AG08396 (cell line): ENCODE measurements at places on chromosomes 4 and X.

DNA sequence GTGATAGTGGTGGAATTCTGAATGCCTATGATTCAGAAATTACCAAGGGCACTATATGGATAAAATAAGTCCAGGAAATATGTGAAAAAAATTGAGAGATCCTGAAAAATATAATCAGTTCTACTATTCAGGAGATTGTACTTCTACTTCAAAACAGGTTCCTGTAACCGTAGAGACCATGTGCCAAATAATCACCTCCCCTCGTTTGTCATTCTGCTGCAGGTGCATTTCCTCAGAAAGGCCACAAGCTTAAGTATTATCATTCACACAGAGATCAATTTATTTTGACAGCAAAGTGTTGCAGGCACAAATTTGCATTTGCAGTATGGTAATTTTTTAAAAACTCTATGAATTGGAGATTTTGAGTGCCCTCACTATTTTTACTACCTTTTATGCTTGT, 1000.0 kb downstream of the CCSER1 start:
- no peak for DNase-seq

GRCh38 chrX:150574559-150575418, 6.4 kb downstream of the MTM1 start:
- DNase-seq = no peak

DNA sequence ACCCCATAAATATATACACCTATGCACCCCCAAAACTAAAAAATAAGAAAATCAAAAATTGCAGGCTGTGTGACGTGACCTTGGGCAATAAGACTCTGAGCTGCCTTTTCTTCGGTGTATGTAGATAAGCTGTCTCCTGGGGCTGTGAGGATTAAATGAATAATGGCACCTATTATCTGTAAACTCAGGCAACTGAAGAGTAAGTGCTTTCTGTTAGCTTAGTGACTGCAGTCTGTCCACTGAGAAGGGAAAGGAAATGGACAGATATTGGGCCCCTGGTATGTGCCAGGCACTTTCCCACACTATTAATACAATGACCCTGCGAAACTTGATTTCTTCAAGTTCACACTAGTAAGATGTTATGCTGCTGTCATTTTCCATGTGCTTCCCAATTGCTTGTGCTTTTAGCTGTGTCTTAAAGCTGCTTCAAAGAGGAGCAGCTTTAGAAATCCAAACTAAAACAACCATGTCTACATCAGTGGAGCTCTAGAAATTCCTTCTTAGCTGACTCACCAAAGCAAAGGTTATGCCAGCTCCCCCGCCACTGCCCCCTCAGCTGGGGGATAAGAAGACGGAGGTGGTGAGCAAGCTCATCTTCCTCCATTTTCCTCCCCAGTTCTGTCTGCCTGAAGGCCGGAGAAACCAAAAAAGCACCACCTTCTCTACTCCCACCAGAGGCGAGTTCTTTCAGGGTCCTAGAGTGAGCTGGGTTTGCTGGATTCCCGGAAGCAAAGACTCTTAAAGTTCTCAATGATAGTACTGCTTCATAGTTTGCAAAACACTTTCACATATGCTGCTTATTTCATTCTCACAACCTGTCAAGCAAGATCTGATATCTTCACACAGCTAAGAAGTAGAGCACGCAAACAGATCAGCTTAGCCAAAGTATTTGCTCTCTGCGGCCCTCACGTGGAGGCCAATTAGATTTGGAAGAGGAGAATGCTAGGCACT, 8.8 kb upstream of the DGAT2L6 start:
- DNase-seq = peak; percentile 61

- no peak for DNase-seq
These were observed 107.5 kb upstream of the RBPJ start for GRCh38 chr4:26213317-26213716.

- no peak for DNase-seq
These were observed 23.2 kb downstream of the NKX1-1 start for GRCh38 chr4:1382776-1383727.

- DNase-seq = peak; percentile 50
These were observed 180.8 kb downstream of the RAPGEF2 start for GRCh38 chr4:159283696-159284095.

DNA sequence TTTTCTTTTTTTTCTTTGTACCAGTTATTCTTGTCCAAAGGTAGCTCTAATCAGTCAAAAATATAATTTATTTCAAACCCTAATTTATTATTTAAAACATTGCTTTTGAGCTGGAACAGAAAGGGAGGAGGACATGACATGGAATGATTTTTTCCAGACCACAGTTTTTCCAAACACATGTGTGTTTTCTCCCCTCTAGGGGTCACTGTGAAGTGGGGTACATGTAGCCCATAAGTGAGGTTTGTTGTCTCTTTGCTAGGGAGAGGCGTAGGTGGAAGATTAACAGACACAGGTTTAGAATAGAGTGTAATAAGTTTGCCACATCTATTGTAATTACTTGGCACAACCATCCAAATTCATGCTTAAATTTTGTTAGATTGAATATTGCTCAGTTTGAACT, 83.0 kb downstream of the TNIP2 start:
- no peak for DNase-seq

DNA sequence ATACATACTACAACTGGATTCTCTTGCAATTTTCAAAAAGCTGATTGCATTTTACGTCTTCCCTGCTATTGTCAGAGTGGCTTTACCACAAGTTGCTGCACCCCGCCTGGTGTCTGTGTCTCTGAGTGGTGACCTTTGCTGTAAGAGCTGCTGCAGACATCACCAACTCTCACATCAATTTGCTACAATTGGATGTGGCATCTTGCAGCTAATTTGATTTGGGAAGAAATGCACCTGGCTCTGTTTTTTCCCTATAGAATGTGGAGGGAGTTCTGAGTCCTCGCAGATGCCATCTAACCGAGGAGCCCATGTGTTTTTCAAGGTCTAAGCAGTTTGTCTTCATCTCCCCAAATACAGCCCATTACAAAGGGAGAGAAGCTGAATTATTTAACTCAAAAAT, 73.8 kb upstream of the PHOX2B start:
- DNase-seq = no peak

GRCh38 chr4:157312702-157313101, 92.2 kb downstream of the GRIA2 start:
- no peak for DNase-seq

GRCh38 chrX:120358737-120359456, 3.0 kb upstream of the ATP1B4 start:
- no peak for DNase-seq

- DNase-seq = no peak
These were observed 29.3 kb downstream of the PIGG start for GRCh38 chr4:528296-528695.

DNA sequence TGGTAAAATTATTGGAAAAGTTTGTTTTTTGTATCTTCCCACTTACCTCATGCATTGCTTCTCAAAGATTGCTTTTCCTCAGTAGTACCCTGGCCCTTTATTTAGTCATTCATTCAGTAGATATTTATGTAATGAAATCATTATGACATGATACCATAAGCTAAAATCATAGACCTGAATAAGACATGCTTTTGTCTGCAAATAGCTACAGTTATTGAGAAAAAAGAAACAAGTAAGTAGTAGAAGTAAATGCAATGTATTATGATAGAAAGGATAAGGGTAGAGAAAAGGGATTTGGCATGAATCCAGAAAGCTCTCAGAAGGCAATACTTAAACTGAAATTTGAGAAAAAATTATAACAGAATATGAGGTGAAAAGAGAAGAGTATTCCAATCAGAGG, 352.5 kb downstream of the GPM6A start:
- DNase-seq = no peak

DNA sequence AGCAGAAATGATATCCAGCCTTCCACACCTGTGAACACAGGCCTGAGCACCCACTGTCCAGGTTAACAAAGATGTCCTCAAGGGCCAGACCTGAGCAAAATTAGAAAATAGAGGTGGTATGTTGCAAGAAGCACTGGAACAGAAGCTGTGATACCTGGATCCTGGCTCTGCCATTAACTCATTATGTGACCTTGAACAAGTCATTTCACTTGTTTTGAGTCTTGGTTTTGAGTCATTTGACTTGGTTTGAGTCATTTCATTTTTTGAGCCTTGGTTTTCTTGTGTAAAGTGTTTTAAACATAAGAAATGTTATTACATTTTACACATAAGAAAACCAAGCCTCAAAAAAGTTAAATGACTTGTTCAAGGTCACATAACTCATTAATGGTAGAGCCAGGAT, 2.9 kb upstream of the NWD2 start:
- no peak for DNase-seq
